HT-29 (cell line): ENCODE measurements at places on chromosomes 7 and 10. TPM values are rescaled to one million over a fixed set of nuclear protein-coding genes. Genes with fewer than 3 reads are reported as not detected.

The SCRN1 gene
- total RNA-seq = 17.0 and 18.6 TPM in 2 replicates

- no peak for DNase-seq
These were observed 269.6 kb upstream of the FZD1 start for GRCh38 chr7:90994601-90995000.

GRCh38 chr7:91603707-91604106 is 276.8 kb downstream of the MTERF1 start:
- no peak for DNase-seq

DNA sequence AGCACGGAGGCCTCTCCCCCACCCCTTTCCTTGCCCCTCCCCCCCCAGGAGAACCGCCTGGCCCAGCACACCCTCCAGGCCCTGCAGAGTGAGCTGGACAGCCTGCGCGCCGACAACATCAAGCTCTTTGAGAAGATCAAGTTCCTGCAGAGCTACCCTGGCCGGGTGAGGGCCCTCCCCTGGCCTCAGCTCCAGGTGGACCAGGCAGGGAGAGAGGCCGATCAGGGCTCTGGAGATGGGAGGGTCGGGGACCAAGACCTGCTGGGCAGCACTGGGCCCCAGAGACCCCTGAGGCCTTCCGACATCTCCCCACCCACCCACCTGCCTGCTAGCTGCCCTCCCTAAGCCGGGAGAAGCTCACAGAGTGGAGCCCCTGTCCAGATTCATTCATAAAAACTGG is 8.8 kb upstream of the SH2B2 start:
- no peak for DNase-seq

- no peak for DNase-seq
These were observed 122.2 kb upstream of the LYZL1 start for GRCh38 chr10:29166713-29167112.
